ENCODE measurements at places on chromosomes 2 and 18.

DNA sequence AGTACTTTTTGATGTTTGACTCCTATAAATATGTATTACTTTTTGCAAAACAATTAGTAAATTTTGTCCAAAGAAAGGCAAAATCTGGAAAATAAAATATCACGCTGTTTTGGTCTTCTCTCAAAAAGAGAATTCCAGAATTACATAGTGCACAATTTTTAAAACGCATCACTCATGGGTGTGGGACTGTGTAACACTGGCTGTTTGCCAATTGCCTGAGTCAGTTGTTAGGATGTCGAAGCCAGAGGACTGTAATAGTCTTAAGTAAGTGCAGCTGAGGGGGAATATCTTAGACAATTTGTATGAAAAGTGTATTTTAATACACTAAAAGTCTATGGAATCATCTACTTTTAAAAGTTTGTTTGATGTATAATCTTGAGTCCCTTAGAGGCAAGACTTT is 24.1 kb upstream of the EPHA4 start:
- DNase-seq, result no peak

DNA sequence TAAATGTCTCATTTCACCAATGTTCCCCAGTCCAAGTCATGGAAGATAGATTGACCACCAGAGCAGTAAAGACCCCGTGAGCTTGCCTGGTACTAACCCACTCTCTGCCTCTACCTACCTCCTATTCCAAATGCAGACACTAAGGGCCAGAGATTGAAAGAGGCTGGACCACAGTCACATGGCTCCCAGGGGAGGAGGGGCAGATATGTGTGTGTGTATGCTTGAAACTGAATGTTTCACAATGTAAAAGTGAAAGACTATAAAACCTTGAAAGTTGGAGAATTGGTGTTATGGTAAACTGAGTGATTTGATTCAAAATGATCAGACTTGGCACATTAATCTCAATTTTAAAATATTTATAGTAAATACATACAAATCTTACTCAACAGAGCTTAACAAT is 21.7 kb upstream of the KLHL29 start:
- no peak for DNase-seq

- DNase-seq, result no peak
Observed at GRCh38 chr2:147016181-147016580, 828.6 kb upstream of the ACVR2A start.

- no peak for DNase-seq
Observed at GRCh38 chr2:86821306-86821705, 30.6 kb upstream of the CD8A start.

GRCh38 chr2:38654528-38655381 is 11.2 kb upstream of the GALM start:
- DNase-seq, result no peak

Measured in NCI-H526 (cell line).